MG63 (cell line): ENCODE measurements at places on chromosomes 6 and 20.

DNA sequence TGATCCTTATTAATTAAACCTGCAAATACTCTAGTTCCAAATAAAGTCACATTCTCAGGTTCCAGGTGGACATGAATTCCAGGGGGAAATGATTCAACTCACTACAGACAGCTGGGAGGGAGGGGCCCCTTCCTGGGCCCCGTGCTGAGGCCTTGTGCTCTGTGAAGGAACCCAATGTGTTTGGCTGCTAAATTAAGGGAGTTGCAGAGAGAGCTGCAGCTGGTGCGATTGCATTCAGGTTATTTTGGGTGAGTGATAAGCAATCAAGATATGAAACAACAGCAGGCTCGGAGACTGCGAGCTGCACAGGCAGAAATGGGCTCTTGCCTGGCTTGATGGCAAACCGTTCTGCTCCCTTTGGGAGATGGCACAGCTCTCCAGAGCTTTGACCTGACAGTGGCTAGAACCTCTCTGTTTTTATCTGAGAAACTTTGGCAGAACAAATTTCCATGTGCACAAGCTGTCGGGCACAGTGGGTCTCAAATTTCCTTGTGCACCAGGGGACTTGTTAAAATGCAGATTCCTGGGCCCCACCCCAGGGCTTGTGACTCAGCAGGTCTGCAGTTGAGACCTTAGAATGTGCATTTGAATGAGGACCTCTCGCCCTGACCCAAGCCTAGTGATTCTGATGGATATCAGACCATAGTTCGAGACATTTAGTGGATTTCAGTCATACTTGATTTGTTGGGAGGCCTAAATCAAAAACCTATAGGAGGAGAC is 9.8 kb downstream of the MAPK13 start:
- DNase-seq: no peak

- no peak for DNase-seq
These were observed 1059.0 kb upstream of the EPHA7 start for GRCh38 chr6:94478133-94479005.

DNA sequence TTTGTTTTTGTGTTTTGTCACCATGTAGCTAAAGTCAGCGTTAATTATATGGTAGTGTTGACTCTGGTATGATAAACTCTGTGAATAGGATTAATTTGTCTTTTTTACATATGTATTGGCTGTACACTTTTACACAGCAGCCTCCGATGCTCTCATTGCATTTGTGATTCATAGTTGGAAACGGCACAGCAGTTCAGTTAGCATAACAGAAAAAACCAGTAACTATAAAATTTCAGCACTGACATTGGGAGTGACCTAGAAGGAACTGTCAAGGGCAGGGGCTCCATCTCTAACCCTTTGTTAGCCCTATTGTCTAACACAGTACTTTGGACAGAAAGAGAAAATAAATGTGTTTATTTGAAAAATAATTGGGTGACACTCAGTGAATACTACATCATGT is 5.6 kb upstream of the BEND6 start:
- no peak for DNase-seq

DNA sequence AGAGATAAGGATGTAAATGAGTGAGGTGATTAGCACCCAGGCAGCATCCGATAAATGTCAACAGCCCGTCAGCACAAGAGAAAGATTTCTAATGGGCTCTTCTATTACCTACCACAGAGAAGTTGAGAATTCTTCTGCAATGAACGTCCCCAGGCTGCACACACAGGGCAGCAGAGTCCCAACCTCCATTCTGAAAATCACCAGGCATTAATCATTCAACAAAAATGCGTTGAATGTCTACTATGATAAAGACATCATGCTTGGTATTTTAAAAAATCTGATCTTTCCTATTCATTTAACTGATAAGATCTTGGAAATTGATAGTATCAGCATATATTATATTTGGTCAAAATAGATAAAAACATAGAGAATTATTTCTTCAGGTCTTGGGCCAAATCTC is 59.5 kb upstream of the VGLL2 start:
- DNase-seq: no peak

DNA sequence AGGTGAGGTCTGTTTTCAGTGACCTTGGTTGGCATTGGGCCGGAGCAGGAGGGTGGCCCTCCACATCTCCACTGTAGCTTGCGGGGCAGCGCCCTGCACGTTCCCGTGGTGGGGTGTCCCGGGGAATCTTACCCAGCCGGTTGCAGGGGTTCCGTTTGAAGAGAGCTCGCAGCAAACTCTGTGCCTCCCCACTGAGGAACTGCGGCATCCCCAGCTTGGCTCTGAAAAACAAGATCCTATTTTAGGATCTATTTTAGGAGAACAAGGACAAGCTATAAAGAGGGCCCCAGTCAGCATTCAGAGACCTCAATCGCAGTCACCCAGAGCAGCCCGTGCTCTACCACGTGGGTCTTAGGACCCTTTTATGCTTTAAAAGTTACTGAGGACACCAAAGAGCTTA is 97.8 kb downstream of the RAMACL start:
- DNase-seq: no peak

- DNase-seq: no peak
These were observed 6.3 kb downstream of the BTN2A1 start for GRCh38 chr6:26464014-26464413.

GRCh38 chr6:144898741-144899140 is 613.6 kb downstream of the UTRN start:
- no peak for DNase-seq

- peak; percentile 77 for DNase-seq
These were observed at the start of gene ZC3H12D for GRCh38 chr6:149484733-149485700. Gene ZC3H12D, minus strand, starts transcription at chr6:149485014. Its CDS starts 10,471 bp downstream, at chr6:149474543.

GRCh38 chr6:49787176-49787575 is at the start of gene PGK2:
Gene PGK2, minus strand, starts transcription at chr6:49787285. Its CDS starts 98 bp downstream, at chr6:49787187.
- peak; percentile 19 for DNase-seq

- no peak for DNase-seq
These were observed 56.9 kb downstream of the PHACTR2 start for GRCh38 chr6:143734641-143735063.

DNA sequence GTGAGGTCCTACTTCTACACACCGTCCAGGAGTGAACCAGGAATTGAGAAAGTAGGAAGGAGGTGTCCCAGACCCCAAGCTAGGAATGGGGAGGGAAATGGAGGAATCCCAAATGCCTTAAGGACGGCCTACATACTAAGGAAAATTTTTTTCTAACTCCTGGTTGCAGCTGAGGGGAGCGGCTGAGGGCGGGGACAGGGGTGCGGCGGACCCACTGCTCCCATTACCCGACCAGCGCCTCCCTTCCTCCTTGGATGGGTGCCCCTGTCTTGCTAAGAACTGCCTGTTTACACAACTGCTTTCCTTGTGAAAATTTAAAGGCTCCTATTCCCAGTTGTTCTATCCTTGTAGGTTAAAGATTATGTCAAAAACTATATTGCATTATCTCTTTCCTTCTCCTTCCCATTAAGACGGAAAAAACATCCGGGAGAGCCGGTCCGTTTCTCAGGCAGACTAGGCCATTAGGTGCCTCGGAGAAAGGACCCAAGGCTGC is 699 bp upstream of the HSPA1B start:
- peak; percentile 87 for DNase-seq

DNA sequence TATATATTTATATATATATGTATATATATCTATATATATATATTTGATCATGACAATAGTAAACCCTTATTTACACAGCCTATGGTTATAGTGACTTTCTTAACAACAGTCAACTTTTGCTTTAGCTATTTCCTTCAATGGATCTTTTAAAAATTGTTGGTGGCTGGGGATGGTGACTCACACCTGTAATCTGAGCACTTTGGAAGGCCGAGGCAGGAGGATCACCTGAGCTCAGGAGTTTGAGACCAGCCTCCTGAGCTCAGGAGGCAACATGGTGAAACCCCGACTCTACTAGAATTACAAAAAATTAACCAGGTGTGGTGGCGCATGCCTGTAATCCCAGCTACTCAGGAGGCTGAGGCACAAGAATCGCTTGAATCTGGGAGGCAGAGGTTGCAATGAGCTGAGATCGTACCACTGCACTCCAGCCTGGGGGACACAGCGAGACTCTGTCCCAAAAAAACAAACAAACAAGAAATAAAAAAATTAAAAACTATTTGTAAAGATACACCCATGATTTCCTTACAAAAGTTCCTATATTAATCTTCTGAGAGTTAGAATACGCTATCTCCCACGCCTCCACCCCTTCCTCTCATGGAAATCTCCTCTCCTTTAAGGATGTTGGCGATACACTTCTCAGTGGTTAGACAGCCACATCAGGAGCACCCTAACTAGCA is 29.2 kb upstream of the CNKSR3 start:
- DNase-seq: no peak

DNA sequence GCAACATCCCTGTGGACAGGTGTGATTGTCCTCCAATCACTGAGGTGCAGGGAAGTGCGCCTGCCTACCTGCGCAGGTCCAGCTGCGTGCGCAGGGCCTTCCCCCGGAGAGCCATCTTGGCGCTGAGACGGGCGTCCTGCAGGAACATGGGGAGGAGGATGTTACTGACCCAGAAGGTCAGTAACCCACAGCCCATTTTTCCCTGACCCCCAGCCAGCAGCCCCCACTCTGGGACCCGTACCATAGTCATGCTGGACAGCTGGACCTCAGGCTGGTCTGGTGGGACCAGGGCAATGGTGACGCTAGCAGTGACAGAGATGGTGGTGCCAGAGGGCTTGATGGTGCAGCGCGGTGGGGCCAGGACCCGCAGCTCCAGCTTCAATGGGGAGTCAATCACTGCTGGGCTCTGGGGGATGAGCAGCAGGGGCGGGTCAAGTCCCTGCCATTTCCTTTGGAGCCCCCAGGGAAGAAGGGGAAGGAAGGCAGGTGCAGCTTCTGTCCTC is 9.7 kb downstream of the PLTP start:
- DNase-seq: no peak

DNA sequence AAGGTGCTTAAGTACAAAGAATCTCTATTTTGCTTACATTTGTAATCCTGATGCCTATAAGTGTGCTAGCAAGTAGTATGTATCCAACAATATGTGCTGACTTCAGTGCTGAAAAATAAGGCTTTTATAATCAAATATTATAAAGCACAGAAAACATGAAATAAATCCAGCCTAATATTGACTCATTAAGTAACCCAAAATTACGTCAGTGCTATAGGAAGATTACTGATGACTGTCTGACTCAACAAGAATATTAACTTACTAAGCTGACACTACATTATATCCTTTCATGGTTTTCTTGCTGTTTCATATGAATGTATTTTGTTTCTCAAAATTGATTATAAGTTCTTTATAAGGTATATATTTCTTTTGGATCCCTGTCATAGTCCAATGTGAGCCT is 76.1 kb downstream of the ME1 start:
- no peak for DNase-seq

GRCh38 chr6:28003661-28004060 is 46.6 kb downstream of the OR2B6 start:
- DNase-seq: no peak

DNA sequence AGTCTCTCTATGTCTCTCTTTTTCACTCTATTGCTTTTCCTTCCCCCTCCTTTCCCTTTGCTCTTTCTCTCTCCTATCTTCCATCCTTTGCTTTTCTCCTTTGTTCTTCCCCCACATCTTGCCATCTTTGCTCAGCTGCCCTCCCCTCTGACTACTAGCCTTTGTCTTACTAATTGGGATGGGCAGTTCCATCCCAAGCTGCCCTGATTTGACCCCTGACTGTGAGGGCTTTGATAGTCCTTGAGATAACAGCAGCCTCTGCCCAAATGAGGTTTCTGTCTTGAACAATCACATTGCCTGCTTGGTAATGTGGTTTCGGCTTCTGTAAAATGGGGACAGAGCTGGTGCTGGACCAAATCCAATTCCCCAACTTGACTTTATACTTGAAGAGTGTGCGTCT is 327.7 kb downstream of the DHX35 start:
- no peak for DNase-seq

GRCh38 chr6:143773506-143774150 is 69.5 kb upstream of the LTV1 start:
- DNase-seq: no peak

- DNase-seq: no peak
These were observed 77.8 kb upstream of the FRMD1 start for GRCh38 chr6:168156742-168157265.

GRCh38 chr6:85460154-85460920 is 10.5 kb downstream of the NT5E start:
- DNase-seq: no peak

- DNase-seq: no peak
These were observed 82.7 kb upstream of the PMEPA1 start for GRCh38 chr20:57792386-57793080.

DNA sequence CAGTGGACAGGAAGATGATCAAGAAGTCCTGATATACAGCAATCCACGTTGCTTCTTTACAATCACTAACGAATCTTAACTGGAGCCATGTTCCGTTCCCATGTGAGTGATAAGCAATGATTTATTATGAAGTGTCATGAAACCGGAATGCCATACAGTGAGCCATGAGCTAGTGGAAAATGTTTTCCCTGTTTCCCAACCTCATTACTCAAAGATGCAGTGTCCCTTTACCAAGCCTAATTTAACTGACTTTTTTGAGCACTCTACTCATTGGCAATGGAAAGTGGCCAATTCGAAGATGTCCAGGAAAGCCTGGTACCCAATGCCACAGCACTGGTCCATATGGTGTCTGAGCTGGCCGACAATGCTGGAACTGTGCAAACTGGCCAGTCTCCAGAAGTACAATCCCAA is 148.3 kb downstream of the ZNF217 start:
- DNase-seq: no peak

- no peak for DNase-seq
These were observed 148.4 kb downstream of the EYA2 start for GRCh38 chr20:47043086-47043485.
